ENCODE measurements at places on chromosomes 12 and 14.

DNA sequence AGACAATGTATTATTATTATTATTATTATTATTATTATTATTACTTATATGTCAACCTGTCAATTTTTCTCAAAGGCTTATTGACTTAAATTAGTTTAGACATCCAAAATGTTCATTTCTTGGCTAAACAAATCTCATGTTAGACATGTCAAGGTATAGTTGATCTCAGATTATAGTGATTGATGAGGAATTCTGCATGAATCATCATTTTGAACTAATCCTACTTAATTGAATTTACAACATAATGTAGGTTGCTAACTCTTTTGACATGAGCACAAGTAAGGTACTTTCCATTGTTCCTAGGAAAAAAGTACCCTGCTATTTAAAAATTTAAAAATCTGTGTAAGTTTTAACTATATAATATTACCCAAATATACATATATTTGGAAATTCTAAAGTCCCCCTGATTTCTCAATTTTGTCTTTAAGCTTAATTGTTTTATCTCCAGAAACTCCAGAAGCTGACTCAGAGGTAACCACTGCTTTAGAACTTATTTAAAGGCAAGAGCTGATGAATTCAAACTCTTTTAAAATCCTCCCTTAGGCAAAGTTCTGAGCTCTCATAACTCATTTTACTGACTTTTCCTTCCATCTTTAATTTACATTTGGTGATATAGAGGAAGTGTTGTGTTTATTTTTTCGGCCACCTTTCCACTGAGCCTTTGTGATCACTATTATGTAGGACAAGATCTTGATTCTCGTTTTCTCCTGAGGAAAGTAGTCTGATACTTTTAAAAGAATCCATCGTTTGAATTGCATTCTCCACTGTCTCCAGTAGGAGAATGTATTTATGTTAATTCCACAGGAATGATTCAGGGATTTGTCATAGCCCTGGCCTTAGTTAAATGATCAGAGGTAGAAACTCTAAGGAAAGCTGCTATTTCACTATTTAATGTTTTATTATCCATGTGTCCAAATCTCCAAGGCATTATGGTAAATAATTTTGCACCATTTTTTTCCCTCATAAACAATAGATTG, 1304.5 kb downstream of the AACS start:
- DNase-seq: no peak

GRCh38 chr12:3119192-3119755, 42.1 kb downstream of the TSPAN9 start:
- DNase-seq: no peak

GRCh38 chr12:112823582-112824149, 32.1 kb downstream of the RPH3A start:
- no peak for DNase-seq

DNA sequence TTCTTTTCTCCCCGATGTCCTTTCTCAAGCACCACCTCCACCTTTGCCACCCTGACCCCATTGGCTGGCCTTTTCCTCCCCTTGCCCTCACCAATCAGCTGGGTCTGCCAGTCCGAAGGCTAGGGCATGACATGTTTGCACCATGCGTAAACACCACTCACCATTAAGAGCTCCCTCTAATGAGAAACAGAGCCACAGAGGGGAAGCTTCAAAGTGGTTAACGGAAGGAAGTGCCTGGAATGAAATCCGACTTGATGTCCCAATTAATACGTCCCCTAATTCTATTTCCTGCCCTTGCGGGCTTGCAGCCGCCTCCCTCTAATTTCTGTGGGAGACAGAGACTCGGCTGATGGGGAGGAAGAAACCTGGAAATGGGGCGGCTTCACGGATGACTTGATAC, 318.5 kb upstream of the TBX3 start:
- no peak for DNase-seq

- DNase-seq: no peak
Measured at GRCh38 chr12:27657296-27657695, 39.0 kb upstream of the REP15 start.

DNA sequence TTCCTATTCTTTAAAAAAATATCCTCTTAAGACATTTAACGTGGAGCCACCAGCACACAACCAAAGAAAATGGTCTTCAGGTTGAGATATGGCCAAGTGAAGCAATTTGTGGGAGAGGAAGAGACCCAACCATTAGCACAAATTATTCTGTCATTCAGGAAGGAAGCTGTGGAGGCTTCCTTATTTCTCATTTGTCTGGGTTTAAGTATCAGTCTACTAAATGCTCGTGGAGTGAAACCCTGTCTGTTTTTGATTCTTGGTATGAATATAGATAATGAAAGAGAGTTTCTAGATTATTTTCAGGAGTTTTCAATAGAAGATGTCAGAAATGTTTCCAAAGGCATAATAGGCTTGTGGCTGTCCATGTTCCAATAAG, 125.1 kb downstream of the GPR65 start:
- no peak for DNase-seq

- DNase-seq: no peak
Measured at GRCh38 chr12:75820848-75821578, 210.6 kb downstream of the PHLDA1 start.

DNA sequence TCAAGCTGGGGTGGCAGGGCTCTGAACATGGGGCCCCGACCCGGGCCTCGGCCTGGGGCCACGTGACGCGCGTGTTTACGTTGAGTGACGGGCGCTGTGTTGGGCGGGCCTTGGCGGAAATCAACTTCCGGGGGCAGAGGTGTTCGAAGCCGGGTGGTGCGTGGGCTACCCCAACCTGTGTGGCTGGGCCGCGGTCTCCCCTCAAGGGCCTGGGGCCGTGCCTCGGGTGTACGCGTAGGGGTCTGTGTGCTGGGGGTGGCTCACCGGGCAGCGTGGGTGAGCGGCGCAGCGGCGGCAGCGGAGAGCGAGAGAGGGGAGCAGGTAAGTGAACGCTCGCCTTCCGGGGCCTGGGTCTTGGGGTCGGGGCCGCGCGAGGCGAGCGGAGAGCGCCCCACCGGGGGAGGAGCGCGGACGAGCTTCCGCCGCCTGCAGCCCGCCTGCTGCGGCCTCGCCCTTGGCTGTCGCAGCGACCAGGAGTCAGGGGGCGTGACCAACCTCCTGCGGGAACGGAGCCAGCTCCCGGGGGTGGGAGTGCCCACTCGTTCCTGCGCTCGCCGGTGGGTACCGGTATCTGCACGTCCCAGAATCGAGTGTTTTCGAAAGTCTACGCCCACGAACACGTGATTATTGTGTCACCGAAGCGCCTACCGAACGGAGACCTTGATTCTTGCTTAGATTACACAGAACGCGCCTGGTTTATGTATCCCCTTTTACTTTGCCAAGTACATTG, at the start of gene CCDC91:
CCDC91 (plus strand) TSS at position 136 of the 730 bp plus-strand sequence. CDS start 66,760 bp downstream, outside the sequence.
- peak; percentile 90 for DNase-seq

- DNase-seq: no peak
Measured at GRCh38 chr12:121748218-121748570, 35.6 kb downstream of the TMEM120B start.

- DNase-seq: no peak
Measured at GRCh38 chr12:107339487-107339886, 246.1 kb upstream of the CRY1 start.

GRCh38 chr14:87799400-87799799, 193.6 kb downstream of the GALC start:
- DNase-seq: no peak

DNA sequence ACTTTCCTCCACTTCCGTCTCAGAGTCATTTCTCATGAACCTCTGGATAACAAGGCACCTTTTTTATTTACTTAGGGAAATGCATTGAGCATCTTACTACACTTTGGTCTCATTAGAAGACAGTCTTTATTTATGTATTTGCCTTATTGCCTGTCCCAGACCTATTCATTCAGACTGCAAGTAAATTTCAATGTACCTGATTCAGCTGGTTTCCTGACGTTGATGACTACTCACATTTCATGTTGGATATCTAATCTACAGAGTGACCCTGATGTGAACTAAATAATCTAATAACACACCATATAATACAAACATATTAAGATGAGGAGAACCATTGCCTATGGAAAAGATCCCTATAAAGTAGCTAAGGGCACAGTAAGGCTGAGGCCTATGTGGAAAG, 267.7 kb downstream of the SLC6A15 start:
- DNase-seq: no peak

DNA sequence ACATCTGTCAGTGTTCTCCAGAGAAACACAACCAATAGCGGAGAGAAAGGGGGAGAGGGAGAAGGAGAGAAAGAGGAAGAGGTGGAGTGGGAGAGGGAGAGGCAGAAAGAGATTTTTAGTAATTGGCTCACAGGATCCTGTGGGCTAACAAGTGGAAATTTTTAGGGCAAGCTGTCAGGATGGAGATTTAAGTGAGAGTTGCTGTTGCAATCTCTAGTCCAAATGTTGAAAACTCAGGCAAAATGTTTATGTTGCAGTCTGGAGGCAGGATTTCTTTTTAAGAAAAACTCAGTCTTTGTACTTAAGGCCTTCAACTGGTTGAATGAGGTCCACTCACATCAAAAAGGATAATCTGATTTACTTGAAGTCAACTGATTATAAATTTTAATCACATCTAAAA, 12.5 kb upstream of the GLIPR1L2 start:
- no peak for DNase-seq

- DNase-seq: no peak
Measured at GRCh38 chr12:52206304-52207040, 14.7 kb upstream of the KRT80 start.

GRCh38 chr14:76112889-76113624, 38.7 kb upstream of the GPATCH2L start:
- DNase-seq: no peak

DNA sequence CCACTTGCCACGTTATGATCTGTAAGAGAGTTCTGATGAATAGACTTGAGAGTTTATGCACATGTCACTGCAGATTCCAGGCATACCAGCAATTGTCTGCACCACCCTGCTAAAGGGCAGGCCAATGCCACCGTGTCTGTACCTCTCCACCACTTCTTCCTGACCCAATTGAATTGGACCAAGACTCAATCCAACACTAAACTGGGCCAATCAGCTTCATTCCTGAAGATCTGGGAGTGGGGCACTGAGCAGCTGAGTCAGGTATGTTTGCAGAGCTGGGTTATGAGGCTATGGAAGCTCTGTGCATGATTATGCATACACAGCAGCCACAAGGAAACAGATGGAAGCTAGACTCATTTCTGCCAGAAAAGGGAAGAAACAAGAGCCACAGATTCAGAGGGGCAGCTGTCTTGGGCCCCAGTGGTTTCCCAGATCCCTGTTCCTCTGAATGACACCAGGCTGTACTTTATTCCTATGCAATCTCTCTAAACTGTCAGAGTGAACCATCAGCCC, 28.0 kb downstream of the DAO start:
- no peak for DNase-seq

DNA sequence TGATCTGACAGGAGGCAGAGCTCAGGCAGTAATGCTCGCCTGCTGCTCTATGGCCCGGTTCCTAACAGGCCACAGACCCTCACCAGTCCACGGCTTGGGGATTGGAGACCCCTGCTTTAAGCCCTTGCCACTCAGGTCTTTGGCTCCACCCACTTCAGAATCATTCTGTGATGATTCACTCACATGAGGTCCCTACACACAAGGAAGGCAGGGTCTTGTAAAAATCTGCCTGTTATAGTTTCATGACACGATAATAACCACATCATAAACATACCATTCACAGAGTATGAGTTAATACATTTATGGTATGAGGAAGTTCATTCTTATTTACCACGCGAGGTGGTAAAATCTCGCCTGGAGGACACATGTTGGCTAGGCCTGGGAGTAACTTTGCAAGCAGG, 29.0 kb upstream of the MAX start:
- no peak for DNase-seq

DNA sequence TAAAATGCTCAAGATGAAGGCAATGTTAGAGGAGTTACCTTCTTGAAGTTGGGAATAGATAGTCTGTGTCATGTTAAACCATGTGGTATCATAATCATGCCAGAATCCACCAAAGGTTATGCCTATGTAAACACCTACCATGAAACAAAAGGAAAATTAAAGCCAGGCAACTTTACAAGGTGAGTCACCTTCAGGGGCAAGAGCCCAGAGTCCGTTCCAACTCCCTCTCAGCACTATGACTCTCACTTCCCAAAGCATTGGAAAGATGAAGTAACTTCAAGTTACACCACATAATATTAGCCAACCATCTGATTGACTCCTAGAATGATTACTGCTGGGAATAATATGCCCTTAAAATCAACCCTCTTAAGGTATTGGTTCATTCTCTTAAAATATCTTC, 38.5 kb downstream of the CATSPERB start:
- DNase-seq: no peak

DNA sequence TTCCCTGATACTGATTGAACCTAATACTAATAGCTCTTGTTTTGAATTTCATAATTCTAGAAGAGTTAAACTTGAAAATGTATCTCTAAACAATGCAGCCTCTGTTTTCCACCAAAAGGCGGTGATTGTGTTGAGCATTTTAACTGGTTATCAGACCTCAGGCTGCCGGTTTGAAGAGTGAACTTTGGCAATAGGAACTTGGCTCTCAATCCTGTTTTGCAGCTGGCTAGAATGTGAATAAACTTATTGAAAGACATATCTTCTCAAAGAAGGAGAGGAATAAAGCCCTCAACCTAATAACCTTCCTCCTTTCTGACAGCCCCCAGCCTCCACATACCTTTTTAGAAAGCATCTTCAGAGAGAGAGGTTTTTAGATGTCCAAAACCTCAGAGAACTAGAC, 105.4 kb downstream of the SRGAP1 start:
- no peak for DNase-seq

DNA sequence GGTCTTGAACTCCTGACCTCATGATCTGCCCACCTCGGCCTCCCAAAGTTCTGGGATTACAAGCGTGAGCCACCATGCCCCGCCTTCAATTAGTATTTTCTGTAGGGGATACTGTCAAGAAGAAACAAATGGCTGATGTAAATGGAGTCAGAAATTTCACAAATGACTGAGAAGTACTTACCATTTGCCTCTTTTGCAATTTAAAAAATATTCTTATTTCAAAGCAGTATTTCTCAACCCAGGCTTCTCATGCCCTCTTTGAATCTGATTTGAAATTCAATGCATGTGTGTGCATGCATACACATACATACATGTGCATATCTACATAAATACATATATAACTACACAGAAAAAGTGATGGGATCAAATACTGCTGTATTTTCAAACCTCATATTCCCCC, 4.4 kb downstream of the PSMA6 start:
- DNase-seq: no peak

DNA sequence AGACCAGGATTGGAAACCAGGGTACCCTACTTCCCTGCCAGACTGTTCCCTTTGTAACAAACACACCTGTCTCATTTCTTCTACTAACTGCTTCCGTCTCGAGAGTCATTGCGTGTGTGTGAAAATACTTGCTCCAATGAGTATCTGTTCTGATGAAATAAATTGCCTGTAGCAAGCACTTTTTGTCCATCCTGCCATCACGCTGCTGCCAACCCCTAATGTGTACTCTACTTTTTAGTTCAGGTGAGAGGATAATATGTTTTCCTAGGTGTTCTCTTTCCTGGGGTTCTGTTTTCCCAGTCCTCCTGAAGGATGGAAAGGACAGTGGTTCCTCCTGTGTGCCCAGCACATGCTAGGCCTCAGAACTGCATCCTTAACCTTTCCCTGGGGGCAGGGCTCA, 1.0 kb downstream of the TUNAR start:
- DNase-seq: no peak

DNA sequence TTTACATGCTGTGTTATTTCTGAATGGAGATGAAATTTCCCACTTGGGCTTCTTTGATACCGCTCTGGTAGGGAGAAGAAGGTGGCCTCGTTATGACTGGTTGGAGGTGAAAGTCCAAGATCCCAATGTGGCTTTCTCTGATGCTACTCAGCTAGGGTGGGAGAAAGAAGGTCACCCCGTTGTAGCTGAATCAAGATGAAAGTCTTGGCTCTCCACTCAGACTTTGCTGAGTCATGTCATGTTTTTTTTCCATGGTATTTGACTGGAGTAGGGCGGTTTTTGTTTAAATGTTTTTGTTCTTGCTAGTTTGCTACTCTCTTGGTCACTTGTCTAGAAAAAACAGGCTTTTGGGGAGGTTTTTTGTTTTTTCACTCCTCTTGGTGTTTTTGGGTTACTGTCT, 2.4 kb upstream of the PDE6H start:
- DNase-seq: no peak

All from T follicular helper cell (primary cell).